ENCODE measurements at places on chromosomes 1 and 21.

DNA sequence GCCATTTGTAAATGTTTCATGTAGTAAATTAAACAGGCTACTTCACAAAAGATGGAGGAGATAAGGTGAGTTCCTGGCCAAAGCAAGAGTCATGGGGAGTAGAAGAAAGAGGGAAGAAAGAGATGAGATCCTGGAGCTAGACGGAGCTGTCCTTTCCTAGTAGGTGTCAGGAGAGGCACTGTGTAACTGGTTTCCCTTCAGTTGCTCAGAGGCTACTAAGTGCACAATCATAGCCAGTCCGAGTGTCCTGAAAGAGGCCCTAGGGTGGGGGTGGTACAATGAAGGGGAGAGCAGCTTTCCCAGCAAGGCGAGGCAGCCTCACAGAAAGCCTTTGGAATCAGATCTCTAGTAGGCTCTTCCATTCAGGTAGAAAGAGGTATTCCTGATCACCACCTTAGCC is 390.9 kb downstream of the KCNH1 start:
- no peak for DNase-seq

GRCh38 chr1:47935856-47936255 is 61.3 kb downstream of the TRABD2B start:
- no peak for DNase-seq

GRCh38 chr1:38962560-38962959 is 20.9 kb upstream of the RHBDL2 start:
- DNase-seq = no peak

- DNase-seq = no peak
Observed at GRCh38 chr1:159964144-159964543, 10.1 kb upstream of the SLAMF9 start.

DNA sequence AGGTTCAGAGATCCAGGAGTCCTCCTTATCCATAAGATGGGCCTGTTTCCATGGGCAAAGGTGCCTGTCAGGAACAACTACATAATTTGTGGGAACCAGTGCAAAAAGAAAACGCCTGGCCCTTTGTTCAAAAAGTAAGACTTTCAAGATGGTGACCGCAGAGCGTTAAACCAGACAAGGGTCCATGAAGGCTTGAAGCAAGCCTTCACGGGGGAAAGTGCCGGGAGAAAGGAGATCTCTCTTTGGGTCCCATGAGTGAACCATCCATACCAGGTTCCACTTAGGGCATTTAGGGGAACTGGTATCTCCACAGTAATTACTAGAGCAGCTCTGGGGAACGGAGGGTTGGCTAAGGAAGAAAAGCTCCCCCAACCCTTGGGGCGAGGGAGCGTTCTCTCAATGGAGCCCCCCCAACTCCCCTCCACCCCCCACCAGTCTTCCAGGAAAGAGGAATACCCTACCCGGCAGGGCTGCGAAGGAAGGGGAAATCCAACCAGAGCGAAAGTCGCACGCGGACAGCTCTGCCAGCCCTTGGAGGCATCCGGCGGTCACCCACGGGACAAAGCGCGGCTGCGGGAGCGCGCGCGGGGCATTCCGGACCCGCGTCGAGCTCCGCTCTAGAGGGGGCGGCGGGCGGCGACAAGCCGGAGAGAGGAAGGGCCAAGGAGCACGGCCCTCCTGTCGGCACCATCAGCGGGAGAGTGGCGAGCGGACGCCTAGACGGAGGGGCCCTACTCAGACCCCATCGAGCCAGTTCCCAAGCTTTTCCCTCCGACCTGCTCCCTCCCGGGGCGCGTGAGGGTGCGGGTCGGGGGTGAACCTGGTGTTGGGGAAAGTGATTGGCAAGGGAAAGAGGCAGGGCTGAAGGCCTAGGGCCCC is 687 bp upstream of the RASSF5 start:
- DNase-seq = no peak

Measured in AG20443 (cell line).